SW 1271 (cell line): ENCODE measurements at places on chromosomes 2 and 18.
A peak's percentile ranks its signal among the peaks of the same experiment; 100 is the strongest.

GRCh38 chr18:3441290-3441689, 8.7 kb upstream of the TGIF1 start:
- DNase-seq = peak; percentile 59

DNA sequence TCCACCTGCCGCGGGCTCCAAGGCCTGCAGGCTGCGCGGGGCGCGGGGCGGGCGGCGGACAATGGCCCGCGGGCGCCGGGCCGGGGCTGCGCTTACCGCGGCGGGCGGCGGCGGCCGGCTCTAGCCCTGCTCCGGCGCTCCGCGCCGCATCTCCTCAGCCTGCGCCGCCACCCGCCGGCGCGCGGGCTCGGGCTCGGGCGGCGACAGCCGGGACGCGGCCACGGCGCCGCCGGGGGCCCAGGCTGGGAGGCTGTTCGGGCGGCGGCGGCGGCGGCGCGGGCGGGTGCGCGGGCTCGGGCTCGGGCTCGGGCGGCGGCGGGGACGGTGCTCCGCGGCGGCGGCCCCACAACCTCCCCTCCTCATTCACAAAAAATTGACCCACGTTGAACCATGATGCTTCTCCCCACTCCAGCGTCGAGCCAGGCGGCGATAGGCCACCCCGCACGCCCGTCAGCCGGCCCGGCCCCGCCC, at the start of gene HDAC4:
HDAC4 (minus strand) TSS at position 425 of the 471 bp plus-strand sequence. CDS start 48,321 bp downstream, outside the sequence.
- no peak for DNase-seq

DNA sequence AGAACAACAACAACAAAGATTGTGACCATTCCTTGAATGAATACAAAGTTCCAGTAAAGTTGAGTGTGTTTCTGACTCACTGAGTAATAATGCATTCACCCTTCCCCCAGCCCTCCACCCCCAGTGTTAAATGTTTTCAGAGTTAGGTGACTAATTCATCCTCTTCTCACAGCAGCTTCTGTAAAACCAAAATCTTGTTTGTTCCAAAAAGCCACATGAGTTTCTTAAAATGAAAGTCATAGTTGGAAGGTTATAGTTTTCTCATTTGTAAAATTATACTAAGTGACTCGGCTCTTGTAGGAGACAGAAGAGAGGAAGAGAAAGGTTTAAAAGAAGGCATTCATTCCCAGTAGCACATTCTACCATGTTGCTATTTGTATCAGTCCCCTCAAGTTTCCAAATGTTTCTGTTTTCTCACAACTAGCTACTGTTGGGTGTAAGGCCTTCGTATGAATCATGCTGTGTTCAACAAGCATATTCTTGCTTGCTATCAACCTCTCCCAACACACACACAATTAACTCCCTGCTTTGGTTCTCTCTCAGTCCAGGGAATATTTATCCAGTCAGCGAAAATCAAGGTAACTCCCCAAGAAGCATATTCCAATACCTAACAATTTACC, 75.3 kb downstream of the MBD2 start:
- peak; percentile 90 for DNase-seq

DNA sequence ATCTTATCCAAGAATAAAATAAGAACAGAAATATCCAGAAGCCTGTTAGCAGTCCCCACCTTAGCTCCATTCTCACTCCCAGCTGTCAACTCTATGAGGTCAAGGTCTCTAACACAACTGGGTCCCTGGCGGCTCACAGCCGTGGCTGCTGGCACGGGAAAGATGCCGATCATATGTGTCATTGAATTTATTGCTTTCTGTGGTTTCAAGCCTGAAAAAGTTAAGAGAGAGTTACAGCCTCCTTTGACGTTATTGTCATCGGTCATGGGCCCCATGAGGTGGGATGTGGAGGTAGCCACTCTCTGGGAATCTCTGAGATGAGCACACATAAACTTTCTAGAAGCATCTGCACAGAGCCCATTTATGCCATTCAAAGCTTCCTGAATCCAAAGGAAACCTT, 28.7 kb upstream of the CABLES1 start:
- DNase-seq = peak; percentile 95

GRCh38 chr2:219172231-219173154, 2.7 kb upstream of the SLC23A3 start:
- no peak for DNase-seq

GRCh38 chr2:229952256-229952835, 30.0 kb downstream of the FBXO36 start:
- no peak for DNase-seq
